NCI-H2107 (cell line): ENCODE measurements at places on chromosomes 13 and 19.

- DNase-seq = no peak
These were observed 218.7 kb downstream of the KCTD12 start for GRCh38 chr13:76667551-76667950.

GRCh38 chr13:108787700-108788414 lies 158.4 kb downstream of the MYO16 start:
- DNase-seq = no peak

- DNase-seq = peak; percentile 64
These were observed 28.1 kb downstream of the RANBP3 start for GRCh38 chr19:5949792-5950305.

GRCh38 chr19:42402376-42403116 lies 12.4 kb upstream of the CNFN start:
- no peak for DNase-seq

GRCh38 chr13:100811024-100811865 lies 136.7 kb upstream of the TMTC4 start:
- DNase-seq = no peak

- DNase-seq = no peak
These were observed at the start of gene NLRP7 for GRCh38 chr19:54947381-54947780. Gene NLRP7, minus strand, starts transcription at chr19:54947530.

DNA sequence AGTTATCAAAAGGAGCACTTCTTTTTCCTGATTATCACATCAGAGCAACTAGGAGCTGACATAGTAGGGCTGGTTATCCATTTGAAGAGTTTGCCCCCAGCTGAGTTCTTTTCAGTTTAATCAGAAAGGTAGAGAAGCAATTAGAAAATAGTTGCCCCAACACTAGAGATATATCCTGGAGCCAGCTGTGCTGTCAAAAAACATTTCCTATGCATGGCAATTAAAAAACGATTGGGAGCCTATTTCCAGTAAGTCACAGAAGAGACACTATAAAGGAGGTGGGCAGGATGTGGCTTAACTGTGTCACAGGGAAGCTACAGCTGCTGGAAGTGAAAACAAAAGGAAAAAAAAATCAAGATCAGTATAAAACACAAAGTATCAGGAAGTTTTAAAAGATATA lies 155.7 kb upstream of the SLITRK1 start:
- DNase-seq = no peak

GRCh38 chr13:104847922-104848321 lies 1687.5 kb downstream of the EFNB2 start:
- DNase-seq = no peak

GRCh38 chr19:917323-918151 lies at the start of gene KISS1R:
Gene KISS1R, plus strand, starts transcription at chr19:917333. Its CDS starts 170 bp downstream, at chr19:917503.
- DNase-seq = no peak

DNA sequence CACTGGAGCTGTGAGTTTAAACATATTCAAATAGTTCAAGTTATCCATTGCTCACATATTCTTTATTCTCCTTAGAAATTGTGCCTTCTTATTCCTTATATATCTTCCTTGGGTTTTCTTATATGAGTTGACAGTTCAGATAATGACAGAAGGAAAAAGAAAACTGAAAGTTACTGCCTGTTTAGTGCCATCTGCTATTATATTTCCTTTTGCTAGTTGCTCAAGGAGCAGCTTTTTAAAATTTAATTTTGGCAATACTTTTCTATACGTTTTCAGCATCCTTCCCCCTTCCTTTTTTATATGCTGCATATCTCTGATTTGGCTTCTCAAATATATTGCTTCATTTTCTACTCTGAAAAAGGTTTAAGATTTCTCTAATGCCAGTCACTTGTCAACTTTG lies 903.1 kb upstream of the SPRY2 start:
- no peak for DNase-seq

DNA sequence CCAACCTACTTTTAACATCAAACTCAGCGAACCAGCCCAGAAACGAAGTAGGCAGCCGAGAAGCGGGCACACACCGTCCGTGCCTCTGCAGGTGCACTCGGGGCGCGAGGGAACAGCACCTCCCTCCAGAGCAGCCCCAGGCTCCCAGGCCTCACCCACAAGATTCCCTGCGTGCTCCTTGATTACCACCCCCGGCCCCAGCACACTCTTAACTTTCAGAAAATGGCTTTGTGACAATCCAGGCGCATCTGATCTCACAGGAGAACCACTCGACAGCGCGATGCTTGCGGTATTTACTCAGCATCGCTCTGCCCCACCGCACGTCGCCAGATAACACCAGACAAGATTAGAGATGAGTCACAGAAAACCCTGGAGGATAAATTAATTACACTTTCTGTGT lies 134.9 kb upstream of the SPACA7 start:
- no peak for DNase-seq

DNA sequence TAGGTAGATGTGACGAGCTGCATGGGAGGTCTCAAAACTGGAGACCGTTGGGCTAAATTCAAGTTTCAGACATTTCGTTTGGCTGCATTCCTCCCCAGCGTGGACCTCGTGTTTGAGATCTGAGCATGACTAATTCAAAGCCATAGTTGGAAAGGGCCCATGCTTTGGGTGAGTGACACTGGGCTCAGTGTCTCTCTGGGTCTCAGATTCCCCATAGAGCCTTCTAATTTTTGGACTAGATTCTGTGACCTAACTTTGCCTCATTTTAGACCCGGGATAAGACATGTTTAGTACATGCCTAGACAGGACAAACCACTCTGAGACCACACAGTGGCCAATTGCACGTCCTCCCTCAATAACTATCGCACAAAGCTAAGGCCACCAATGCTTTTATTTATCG lies 16.6 kb downstream of the CKM start:
- DNase-seq = no peak

- no peak for DNase-seq
These were observed 1151.2 kb downstream of the PCDH17 start for GRCh38 chr13:58782736-58783135.

DNA sequence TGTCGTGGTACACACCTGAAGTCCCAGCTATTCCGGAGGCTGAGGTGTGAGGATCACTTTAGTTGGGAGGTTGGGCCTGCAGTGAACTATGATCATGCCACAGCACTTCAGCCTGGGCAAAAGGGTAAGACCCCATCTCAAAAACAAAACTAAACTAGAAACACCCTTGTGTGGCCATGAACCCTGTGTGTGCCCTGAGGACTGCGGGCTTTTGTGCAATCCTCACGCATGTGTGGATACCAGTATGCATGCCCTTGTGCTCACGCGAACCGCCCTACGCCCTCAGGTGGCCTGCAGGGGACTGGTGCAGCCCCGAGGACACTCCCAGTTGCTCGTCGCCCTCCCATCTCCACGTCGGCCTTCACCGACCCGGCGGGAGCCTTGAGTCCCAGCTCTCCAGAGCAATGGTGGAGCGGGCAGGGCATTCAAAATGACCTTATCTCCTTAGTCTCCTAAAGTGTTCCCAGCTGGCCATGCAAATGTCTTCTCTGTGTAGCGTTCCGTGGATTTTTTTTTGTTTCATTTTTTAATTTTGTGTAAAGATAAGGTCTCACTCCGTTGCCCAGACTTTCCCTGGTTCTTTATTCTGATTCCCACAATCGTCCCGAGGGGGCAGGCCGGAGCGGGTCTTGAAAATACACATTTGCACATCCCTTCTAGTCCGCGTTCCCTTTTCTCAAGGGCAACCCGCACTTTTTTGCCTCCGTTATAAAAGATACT lies 868 bp upstream of the EGLN2 start:
- no peak for DNase-seq

- DNase-seq = no peak
These were observed 290.5 kb downstream of the RFC3 start for GRCh38 chr13:34108410-34108809.

DNA sequence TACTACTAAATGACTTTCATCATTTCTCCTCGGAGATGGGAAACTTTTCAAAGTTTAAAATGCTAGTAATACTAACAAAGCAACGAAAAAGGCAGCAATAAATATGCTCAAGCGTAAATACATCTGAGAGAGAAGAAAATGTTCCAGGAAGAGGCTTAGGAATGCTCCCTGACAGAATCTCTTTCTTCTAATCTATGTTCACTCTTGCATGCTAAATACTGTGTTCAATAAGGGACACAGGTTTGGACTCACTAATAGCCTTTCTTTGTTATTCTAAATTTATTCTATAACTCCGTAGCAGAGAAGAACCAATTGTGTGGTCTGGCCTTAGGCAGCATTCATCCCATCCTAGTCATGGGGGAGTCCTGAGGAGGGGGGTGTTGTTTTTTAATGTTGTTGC lies 823.0 kb downstream of the PCDH9 start:
- no peak for DNase-seq

DNA sequence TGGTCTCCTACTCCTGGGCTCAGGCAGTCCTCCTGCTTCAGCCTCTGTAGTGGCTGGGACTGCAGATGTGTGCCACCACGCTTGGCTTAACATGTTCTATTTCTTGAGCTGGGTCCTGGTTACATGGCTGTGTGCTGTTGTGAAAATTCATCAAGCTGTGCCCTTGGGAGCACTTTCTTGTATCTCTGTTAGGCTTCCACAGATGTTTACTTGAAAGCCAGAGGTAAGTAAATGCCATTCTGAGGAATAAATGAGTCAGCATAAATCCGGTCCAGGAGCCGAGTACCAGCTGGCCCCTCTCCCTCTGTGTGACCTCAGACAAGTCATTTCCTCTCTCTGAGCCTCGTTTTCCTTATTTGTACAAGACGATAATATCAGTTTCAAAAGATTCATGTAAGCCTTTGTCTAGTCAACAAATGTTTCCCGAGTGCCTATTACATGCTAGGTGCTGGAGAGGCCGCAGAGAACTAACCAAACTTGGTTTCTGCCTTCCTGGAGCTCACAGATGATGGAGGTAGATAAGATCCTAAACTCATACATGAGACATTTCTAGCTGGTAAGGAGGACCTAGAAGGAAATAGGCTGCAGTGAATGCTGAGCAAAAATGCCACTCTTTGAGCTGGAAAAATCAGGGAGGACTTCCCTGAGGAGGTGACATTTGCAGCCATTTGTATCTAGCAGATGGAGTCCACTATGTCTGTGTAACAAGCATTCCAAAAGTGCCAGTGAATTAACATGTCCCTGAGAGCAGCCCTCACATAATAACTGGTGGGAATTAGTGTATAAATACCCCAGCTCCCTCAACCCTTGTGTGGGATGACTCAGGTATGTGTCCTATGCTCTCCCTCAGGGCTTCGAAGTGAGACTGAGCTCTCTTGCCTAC lies 2.7 kb upstream of the RASAL3 start:
- no peak for DNase-seq

- DNase-seq = peak; percentile 47
These were observed 34.2 kb upstream of the TMEM255B start for GRCh38 chr13:113724780-113725315.

GRCh38 chr19:14089662-14090508 lies 666 bp downstream of the SAMD1 start:
- DNase-seq = no peak

DNA sequence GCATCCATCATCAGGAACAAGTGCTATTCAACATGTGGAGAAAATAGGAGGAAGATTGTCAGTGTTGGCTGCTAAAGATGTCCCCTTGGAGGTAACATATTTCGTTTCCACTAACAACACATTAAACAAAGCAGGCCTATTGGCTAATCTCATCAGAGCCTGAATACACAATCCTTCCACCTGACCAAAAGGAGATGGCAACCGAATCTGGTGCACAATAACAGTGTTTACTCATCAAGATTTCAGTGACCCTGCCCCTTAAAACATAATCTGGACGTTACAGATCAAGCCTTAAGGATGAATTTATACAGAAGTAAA lies 582.5 kb downstream of the EFNB2 start:
- DNase-seq = no peak

DNA sequence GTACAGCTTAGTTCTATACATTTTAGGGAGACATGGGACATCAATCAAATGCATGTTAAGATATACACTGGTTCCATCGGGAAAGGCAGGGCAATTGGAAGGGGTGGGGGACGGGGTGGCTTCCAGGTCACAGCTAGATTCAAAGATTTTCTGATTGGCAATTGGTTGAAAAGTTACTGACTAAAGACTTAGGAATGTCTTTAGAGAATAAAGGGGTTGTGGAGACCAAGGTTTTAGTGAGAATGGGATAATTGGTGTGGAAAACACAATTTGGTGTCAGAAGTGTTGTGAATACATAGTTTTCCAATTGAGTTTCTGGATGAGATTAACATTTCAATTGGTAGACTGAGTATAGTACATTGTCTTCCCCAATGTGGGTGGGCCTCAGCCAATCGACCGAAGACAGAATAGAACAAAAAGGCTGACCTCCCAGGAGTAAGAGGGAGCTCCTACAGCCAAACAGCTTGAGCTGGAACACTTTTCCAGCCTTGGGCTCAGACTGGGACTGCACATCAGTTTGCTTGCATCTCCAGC lies 988 bp upstream of the CCDC169 start:
- DNase-seq = no peak

DNA sequence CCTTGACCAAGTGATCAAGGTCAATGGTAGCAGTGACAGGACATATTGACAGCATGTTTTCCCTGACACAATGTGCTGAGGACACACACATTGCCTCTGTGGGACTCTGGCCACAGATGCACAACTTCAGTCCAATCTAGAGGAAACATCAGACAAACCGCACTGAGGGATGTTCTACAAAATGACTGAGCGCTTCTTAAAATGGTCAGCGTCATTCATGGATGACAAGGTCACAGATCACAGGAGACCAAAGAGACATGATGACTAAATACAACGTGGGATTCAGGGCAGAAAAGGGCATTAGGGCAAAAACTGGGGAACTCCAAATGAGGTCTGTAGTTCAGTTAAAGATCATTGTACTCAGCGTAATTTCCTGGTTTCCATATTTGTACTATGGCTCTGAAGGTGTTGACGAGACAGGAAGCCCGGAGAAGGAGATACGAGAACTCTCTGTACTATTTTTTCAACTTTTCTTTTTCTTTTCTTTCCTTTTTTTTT lies 20.6 kb downstream of the PBX4 start:
- no peak for DNase-seq

DNA sequence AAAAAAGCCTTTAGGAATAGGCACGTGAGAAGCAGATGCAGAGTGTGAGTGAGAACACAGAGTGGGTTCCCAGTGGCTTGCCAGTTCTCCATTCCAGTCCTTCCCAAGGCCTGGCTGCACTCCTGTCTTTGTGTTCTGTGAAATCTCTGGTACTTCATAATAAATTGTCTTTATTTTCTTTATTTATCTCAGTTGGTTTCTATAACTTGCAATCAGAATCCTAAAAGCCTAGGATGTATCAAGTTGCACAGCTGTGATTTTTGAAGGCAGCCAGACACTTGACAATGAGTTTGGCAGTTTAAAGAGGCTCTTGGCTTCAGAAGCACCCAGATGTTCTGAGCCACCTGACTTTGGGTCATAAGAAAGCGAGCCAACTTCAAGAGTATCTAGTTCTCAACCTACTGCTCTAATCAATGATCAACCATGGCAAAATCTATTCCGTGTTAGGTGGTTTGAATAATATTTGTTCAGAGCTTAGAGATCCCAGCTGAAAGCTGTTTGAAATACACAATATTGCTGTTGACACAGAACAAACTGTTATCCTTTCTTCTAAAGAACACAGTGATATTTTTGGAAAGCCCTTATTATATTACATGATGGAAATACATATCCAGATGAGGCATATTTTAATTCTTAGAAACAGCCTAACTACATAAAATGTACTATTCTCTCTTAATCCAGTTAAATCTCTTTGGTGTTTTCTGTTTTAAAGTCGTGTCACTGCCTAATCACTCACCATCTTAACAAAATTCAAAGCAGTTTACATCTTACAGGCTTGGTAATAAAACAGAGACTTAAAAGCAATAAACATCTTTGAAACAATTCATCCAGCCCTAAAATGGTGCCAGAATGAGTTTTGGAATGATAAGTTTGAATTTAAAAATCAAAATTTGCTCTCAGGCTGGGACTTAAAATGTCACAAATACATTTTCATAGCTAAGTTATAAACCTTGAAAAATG lies 483.0 kb upstream of the NBEA start:
- DNase-seq = no peak

- no peak for DNase-seq
These were observed 9.5 kb downstream of the NDUFA11 start for GRCh38 chr19:5893907-5894703.
